Metanephros (tissue), 2 donors: ENCODE measurements at places on chromosomes 6 and 20. TPM values are rescaled to one million over a fixed set of nuclear protein-coding genes. Genes with fewer than 3 reads are reported as not detected.

Gene IL17F
- total RNA-seq, result not detected

Gene GPX5
- not detected for total RNA-seq

Gene SLC22A2
- total RNA-seq, result 8.6 TPM

Gene SEL1L2
- not detected for total RNA-seq
